ENCODE measurements at places on chromosomes 1 and 21.

DNA sequence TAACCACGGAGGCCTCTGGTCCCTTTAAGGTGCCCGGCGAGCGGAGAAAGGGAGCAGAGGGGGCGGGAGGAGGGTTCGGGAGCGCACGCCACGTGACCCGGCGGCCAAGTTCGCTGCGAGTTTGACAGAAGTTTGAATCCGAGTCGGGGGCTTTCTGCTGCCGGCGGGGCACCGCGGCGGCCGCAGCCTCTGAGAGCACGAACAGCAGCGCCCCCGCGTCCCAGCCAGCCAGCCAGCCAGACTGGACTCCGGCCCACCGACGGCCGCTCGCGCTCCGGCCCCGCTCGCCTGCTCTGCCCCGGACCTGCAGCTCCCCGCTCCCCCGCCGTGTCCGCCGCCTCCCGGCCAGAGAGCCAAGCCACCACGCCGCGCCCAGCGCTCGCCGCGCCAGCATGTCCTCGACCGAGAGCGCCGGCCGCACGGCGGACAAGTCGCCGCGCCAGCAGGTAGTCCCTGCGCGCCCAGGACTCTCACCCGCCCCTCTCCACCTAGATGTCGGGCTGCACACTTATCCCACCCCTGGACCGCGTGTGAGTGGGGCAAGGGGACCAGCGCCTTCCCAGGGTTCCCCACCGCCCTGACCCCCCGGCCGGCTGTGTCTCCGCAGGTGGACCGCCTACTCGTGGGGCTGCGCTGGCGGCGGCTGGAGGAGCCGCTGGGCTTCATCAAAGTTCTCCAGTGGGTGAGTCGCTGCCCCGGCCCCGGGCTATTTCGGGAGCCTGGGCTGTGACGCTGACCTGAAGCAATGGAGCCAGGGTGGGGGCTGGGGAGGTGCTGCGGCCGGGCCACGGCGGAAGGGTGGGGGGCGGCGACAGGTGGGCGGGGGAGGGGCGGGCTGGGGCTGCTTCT is at the start of gene SYPL2:
Gene SYPL2 (plus strand): TSS at position 95 of the 849 bp plus-strand sequence. CDS start 298 bp downstream, at position 393.
- no peak for DNase-seq

DNA sequence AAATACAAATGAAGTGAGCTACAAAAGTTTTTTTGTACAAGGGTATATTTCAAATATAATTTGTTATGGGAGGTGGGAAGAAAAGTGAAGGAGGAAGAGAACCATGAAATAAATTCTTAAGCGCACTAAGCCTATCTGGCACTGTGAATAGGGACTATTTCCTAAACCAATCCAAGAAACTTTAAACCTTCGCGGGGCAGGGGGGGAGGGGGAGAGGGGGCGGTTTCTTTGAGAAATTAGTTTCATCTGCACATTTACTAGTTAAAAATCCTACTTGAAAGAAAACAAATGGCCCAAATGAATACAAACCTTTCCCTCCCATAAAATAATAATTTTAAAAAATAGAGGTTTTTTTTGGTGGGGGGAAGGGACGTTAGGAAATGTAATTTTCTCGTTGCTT is 364 bp downstream of the GOLPH3L start:
- DNase-seq = no peak

DNA sequence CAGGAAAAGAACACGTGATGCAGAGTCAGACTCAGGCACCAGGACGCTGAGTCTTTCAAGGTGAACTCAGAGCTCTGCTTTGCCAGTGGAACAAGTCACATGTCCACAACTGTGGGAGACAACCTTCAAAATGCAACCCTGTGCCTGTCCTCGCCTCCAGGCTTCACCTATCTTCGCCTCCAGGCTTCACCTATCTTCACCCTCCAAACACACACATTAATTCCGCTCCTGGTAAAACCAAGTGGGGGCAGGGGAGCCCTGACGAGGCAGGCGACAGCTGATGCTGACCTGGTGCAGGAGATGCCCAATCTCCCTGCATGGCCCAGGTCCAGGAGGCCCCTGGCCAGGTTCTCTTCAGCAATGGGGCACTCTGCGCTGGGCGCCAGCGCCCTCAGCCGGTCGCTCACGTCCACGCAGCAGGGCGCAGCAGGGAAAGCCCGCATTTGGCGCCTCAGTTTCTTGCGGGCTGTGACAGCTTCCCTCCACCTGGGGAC is 28.0 kb upstream of the LSS start:
- DNase-seq = no peak

DNA sequence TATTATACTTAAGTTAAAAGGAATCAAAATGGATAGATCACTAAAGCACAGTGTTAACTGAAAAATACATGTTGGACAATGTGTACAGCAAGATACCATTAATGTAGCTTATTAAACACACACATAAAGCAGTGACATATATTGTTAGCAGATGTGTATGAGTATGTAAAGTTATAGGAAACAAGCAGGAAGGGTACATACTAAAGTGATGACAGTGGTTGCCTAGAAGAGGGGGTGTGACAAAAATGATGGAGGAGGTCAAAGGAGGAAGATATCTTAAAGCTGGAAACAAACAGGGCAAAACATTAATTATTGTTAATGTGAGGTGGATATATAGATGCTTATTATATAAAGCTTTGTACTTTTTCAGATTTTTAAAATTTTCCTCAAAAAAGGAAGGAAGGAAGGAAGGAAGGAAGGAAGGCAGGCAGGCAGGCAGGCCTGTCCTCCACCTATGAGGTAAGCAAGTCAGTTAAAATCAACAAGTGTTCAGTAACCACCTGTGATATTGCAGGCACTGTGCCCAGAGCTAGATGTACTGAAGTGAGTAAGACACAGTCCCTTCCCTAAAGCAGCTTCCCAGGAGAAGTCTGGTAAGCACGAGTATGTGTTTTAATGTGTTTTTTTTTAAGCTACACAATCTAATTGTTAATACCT is 252.9 kb upstream of the NR5A2 start:
- no peak for DNase-seq

DNA sequence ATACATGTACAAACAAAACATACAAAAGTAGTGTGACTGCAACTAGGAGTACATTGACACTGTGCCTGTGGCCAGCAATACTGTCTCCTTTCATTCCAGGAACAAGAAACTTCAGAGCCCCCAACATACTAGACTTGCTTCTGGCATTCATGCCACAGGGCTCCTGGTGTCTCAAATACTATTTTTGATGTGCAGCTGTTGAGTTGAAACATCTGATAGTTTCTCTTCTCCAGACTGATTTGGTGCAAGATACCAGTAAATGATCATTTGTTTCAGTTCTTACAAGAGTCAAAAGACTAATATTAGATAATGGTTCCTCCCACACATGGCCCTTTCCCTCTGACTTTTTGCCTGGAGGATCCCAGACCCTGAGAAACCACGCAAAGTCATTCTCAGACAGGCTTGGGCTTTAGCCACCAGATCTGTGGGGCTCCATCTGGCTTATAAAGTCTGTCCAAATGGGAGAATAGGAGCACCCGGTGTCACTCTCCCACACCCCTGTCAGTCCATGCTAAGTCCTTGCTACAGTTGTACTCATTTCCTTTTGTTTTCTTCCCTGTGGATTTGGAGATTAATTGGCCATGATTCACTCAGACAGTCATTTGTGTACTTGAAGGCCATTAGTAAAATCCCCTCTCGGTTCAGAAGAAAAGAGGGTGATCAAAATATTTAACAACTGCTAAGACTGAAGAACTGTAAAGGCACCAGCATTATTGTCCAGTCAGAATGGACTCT is 163.5 kb upstream of the RUNX1 start:
- no peak for DNase-seq

GRCh38 chr1:200887772-200888348 is 6.8 kb upstream of the INAVA start:
- no peak for DNase-seq

DNA sequence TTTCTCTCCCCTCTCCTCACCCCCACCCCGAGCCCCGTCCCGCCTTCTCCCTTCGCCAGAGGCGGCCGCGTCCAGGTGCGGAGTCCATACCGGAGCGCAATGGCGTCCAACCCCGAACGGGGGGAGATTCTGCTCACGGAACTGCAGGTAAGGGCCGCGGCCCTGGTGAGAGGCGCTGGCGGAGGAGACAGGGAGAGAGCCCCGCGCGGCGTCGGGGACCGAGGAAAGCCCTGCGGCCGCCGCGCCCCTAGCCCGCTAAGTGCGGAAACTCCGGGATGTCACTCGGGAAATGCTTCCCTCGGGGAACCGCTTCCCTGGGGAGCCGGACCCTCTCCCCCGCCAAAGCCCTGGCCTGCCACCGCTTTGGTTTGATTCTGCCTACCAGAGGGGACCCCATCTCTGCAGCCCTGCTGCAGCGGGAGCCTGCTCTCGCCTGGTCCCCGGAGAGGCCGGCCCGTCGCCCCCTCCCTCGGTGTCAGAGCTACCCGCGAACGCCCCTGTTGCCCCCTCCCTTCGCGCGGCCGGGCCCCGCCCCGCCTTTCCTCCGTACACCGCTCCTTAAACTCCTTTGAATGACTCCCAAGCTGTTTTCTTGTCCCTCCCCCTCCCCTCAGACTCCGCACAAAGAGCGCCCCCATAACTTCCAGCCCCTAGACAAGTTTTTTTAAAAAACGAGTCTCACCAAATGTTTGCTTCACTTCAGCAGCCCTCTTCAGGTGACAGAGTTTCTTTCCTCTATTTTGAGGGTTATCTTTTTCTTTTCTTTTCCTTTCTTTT is 597 bp downstream of the PKN2 start:
- peak; percentile 32 for DNase-seq
